HT1080 (cell line): ENCODE measurements at places on chromosomes 11 and 22. TPM values are rescaled to one million over a fixed set of nuclear protein-coding genes. Genes with fewer than 3 reads are reported as not detected.

DNA sequence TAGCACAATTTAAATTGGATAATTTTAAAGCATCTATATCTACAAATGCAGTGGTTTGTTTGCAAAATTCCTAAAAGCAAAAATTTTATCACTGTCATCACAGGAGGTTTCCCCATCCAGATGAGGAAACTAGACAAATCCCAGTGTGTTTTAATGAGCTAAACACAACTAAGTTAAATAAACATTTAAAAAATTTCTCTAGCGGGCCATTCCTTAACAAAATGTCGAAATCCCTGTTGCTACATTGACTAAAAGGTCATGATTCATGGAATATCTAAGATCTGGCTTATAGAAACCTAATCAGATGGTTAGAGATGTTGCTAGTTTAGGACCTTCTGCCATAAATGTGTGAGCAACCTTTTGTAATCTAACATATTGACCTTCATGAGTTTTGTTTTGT lies 107.3 kb upstream of the BDNF start:
- DNase-seq, result no peak

- peak; percentile 27 for DNase-seq
These were observed 216.0 kb upstream of the ISX start for GRCh38 chr22:34849965-34850364.

DNA sequence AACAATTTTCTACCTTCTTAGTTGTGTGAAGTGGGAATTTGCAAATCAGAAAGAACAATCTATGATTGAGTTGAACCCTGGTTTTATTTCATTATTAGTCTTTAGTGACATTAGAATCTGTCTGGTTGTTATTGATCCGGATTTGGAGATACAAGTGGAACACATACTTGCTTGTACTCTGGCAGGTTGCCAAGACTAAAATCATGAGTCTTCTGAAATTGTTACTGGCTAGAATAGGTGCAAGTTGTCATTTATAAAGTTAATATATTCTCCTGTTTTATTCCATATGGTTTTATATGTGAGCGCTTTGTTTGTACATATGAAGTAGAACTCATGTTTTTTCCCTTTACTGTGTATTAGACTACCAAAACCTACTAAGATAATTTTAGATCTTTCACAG lies 23.0 kb downstream of the CCDC15 start:
- no peak for DNase-seq

DNA sequence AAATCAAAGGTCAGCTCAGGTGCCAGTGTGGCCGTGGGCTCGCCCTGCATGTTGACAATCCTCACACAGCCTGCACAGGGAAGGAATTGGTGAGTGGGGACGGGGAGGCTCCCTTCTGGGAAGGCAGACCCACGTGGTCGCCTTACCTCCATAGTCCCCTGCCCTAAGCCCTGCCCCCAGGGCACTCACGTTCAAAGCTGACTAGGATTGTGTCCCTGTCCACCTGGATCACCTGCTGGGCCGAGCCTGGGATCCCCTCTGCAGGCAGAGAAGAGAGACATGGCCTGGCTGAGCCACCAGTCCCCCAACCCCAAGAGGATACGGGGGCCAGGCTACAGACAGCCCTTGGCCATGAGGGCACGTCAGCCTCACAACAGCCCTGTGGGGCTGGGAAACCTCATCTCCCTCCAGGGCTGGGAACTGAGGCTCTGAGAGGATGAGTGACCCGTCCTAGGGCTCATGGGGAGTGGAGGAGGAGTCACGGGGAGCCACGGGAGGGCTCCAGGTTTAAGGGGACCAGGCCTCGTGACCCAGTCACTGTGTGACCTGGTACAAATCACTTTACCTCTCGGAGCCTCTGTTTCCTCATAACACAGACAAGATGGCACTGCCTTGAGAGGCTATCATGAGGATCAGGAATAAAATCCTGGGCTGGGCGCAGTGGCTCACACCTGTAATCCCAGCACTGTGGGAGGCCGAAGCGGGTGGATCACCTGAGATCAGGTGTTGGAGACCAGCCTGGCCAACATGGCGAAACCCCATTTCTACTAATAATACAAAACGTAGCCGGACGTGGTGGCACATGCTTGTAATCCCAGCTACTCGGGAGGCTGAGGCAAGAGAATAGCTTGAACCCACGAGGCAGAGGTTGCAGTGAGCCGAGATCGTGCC lies 12.1 kb upstream of the SF1 start:
- DNase-seq, result no peak

The RSF1 gene
- 20.2 and 22.5 TPM in 2 replicates for total RNA-seq

- no peak for DNase-seq
These were observed 747.3 kb upstream of the TENM4 start for GRCh38 chr11:80188076-80188627.

DNA sequence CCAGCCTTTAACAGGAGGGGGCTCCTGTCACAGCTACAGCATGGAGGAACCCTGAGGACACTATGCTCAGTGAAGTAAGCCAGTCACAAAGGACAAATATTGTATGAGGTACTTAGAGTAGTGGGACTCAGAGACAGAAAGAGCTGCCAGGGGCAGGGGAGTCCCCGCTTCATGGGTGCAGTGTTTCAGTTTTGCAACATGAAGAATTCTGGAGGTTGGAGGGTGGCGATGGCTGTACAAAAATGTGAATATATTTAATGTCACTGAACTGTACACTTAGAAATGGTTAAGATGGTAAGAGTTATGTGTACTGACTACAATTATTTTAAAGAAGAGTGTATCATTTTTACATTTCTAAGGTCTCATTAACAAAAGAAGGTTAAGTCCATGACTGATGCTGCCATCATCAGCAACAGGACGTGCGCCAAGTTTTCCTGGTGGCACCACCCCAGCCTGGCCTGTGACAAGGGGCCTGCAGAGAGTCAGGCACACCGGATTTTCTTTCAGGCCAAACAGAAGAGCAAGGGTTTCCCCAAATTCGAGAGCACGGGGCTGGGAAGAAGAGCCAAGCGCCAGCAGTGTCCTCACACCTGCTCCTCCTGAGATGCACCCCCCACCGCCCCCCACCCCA lies 22.1 kb downstream of the YPEL1 start:
- no peak for DNase-seq

- DNase-seq, result no peak
These were observed 6.8 kb downstream of the ABTB2 start for GRCh38 chr11:34351051-34351450.

DNA sequence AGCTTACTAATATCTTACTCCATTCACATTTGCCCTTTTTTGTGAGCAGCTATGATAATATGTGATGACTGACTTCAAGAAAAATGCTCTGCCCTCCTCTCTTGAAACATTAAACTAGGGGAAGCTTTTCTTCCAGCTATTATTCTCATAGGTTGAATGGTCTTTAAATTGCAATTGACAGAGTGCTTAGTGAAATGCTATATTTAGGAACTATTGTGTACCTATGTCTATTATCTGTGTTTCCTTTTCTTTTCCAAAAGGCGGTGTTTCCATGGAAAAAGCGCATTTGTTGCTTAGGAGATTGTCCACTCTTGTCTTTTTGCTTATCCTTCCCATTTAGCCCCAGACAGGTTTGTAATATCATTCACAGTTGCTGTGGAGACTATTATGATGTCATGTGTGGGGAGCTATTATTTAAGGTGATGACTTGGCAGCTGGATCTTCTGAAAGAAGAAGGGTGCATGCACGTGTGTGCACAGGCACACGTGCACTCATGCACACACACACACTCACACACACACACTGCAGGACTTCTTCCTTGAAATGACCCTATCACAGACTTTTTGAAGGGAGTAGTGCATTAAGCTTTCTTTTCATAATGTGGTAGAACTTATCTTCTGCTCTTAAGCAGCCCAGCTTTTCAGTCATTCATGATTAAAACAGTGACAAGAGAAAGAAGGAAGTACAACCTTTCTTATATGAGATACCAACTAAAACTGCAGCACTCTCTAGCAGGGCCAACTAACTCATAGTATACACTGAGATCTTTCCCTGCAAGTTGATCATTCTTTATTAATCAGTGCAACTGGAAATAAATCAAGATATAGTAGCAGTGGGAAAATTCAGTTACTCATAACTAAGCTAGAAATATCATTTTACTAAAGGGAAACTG lies 340.8 kb upstream of the MTNR1B start:
- peak; percentile 17 for DNase-seq

GRCh38 chr11:134657631-134658030 lies 245.6 kb upstream of the B3GAT1 start:
- DNase-seq, result no peak

GRCh38 chr11:35763301-35763700 lies 100.7 kb downstream of the TRIM44 start:
- DNase-seq, result no peak

The OR2AG1 gene
- total RNA-seq, result not detected in 2 replicates

The SELENOM gene
- 11.0 and 15.9 TPM in 2 replicates for total RNA-seq

The KRTAP5-7 gene
- not detected in 2 replicates for total RNA-seq

DNA sequence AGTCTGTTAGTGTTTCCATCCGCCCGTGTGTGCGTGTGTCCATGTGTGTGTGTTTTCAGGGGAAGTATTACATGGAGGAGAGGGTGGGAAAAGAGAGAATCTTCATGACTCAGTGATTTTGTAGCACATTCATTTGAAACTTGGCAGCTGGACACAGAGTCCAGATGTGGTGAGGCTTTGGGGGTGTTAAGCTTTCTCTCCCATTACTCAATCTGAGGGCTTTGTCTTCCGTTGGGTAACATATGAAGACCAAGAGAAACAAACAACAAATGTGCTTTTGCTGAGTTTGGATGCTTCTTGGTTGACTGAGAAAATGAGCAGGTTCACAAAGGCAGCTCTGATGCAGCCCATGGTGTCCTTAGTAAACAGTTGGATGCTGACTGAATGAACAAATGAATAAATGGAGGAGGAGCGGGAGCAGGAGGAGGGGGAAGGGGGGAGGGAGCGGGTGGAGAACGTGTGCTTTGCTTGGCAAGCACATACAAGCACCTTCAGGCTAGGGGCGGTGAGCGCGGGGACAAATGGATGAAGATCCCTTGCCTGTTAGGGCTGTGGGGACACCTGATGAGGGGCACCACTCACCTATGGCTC lies 104.3 kb downstream of the ST3GAL4 start:
- DNase-seq, result no peak

DNA sequence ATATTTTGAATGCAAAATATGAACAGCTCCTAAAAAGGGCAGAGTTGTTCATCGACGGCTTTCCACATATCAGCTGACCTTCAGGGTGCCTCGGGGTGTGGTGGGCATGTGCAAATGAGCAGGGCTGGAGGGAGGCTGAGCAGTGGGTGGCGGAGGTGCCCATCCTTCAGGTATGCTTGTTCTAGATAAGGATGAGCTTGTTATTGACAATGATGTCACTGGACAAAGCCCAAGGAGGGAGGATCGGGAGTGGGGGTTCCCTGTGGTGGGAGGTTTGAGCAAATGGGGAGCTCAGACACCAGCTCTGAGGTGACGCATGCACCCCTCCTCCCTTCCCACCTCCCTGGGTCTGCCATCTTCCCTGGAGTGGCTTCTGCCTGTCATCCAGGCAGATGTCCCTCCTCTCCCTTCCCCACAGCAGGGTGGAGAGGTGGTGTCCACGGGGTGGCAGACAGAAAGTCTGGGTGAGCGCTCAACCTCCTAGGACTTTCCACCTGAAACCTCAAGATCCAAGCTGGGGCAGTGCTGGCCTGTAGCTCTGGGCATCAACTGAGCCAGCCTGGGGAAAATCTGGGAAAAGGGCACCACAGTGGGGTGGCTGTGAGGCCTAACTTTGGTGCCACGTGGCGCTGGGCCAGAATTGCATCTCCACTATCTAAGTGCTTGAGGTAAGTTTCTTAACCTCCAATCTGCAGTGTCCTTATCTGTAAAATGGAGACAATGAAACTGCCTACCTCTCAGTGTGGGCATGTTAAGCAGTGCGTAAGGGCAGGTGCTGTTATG lies 106.3 kb upstream of the THY1 start:
- DNase-seq, result no peak

The UBQLN3 gene
- total RNA-seq, result not detected in 2 replicates

The OR4C12 gene
- total RNA-seq, result not detected in 2 replicates

The AIFM3 gene
- total RNA-seq, result 0.63 TPM in 1 of 2 replicates, not detected in the other

The PRG2 gene
- total RNA-seq, result not detected in 2 replicates

GRCh38 chr11:62905927-62906531 lies 15.1 kb downstream of the CHRM1 start:
- DNase-seq, result peak; percentile 81

The MIOX gene
- total RNA-seq, result 0.13 TPM in 1 of 2 replicates, not detected in the other

The XKR3 gene
- 0.42 and 0.97 TPM in 2 replicates for total RNA-seq

The MIAT gene
- total RNA-seq, result 0.07 and 0.10 TPM in 2 replicates

The TSGA10IP gene
- total RNA-seq, result 0.05 TPM in 1 of 2 replicates, not detected in the other

- no peak for DNase-seq
These were observed 33.8 kb downstream of the NEAT1 start for GRCh38 chr11:65456418-65456817.

The SLC22A8 gene
- total RNA-seq, result not detected in 2 replicates

- DNase-seq, result no peak
These were observed 44.6 kb upstream of the PPARA start for GRCh38 chr22:46105494-46106278.

The SLC25A45 gene
- 1.4 and 1.9 TPM in 2 replicates for total RNA-seq

GRCh38 chr11:106172386-106172991 lies 95.0 kb downstream of the AASDHPPT start:
- no peak for DNase-seq
